ENCODE measurements at places on chromosomes 2 and 18.

DNA sequence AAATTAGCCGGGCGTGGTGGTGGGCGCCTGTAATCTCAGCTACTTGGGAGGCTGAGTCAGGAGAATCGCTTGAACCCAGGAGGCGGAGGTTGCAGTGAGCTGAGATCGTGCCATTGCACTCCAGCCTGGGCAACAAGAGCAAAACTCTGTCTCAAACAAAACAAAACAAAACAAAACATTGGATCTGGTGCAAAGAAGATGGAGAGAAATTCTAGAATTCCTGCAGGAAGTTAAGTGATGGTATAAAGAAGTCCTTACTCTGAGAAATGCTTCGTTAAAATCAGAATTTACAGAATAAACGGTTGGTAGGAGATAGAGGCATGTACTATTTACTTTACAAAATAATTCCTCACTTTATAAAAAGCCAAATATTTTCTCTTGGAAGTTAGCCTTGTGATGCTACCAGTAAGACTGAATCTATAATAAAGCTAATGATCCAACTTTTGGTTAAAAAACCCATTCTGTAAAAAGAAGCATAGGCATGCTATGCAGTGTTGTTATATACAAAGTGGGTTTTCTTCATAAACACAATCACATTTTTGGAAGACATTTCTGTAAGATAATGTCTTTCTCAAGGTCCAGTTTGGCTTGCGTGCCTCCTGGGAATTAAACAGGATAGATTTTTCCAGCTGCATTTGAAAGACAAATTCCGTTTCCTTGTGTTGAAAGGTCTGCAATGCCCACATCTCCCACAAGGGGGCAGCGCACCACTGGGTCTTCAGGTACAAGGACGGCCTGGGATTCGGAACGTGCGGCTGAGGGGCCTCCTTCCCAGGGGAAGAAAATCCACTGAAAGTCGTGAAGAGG is 35.6 kb upstream of the PNO1 start:
- peak; percentile 47 for DNase-seq

DNA sequence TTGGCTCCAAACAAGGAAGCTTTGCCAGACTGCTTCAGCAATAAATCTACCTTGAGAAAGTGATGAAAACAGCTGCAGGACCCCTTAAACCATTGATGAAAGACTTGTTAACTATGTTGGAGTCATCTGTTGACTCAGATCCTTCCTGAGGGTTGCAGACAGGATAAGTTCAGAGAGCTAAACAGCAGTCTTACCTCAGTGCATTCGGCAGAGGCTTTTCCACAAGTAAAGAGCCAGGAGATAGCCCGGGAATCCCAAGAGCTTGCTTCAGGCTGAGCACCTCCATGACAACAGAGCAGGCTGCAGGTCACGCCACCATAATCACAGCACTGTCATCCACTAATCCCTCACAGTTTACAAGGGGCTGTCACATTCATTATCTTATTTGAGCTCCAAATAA is 23.7 kb downstream of the KIAA2012 start:
- DNase-seq: no peak

DNA sequence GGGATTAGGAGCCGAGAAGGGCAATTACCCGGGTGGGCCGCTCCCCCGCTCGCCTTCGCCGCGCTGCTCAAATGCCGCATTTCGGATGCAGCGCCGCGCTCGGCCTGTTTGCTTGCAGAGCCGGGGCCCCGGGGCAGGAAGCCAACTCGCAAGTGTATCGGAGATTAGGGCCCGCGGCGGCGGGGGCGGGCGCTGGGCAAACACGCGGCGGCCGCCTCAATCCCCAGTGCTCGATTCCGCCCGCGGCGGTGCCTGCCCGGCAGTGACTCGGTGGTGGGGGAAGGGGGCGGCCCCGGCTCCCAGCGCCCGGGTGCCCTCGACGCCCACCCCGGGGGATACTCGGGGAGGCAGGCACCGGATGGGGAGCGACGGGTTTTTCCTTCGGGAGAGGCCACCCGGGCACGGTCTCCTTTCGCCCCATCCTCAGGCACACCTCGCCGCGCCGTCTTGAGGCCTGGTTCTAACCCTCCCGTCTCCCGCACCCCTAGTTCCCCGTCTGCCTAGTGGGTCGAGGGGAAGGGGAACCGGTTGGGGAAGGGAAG is 26.6 kb upstream of the NOTO start:
- DNase-seq: peak; percentile 44

GRCh38 chr2:11802782-11803191 is 56.4 kb downstream of the LPIN1 start:
- no peak for DNase-seq

GRCh38 chr2:54601339-54601738 is 122.1 kb upstream of the EML6 start:
- DNase-seq: no peak

DNA sequence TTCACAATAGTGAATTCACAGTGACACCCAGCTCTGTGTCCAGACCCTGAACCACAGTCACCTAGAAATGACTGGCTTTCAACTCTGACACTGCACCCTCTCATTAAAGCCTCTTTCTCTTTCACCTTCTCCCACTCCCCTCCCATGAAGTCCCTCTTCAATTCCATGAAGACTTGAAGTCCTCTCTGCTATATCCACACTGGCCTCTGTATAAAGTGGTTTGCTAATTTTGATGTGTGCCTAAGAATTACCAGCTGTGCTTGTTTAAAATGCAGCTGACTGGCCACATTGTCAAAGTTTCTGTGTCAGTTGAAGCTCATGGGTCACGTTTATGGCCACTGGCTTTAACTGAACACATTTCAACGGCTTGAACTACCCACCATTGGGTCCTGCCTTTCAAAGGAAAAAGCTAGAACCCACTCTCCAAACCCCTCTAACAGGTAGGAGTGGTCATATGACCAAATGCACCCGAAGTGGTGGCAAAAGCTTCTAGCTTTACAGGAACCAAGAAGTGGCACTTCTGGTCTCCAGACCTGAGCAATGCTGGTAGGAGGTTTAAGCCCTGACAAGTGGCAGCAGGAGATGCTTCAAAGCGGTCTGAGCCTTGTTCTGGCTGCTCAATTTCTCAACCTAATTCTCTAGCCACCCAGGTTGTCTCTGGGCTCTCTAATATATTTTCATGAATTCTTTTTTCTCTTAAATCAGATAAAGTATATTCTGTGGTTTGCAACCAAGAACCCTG is 34.2 kb downstream of the B4GALT6 start:
- DNase-seq: no peak

DNA sequence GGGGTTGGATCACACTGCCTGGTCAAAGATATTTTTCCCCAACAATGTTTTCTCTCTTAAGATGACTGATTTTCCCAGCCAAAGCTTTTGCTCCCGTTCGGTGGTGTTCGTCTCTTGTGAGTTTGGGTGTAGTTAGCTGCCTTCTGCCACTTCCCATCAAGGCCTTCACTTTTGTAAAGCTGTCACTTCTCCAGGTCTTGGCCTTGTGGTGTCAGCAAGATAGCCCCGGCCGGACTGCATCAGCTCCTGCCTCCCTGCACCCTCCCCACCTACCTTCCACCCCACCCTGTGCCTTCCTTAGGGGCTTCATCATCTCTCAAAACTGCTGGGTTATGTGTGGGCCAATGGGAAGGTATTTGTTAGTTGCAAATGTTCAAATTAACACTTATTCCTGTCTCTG is 228.9 kb downstream of the BCL11A start:
- DNase-seq: no peak

DNA sequence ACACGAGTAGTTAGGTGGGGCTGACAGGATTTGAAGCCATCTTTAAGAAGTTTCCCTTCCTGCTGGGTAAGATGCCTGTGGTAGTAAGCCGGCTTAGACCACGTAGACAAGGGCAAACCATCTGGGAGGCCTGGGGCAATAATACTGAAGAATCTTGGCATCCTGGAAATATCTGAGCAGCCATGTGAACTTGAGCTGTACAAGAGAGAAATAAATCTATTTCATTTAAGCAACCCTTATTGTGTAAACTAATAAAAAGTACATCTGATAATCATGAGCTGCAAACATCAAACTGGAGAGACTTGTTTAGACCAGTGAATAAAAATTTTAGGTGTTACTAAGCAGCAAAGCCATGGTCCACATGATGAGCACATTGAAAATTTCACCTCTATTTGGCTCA is 11.4 kb upstream of the CETN1 start:
- DNase-seq: no peak

- no peak for DNase-seq
Observed at GRCh38 chr18:74198453-74198852, 50.1 kb downstream of the TIMM21 start.

- DNase-seq: no peak
Observed at GRCh38 chr2:85503851-85504777, 34.9 kb upstream of the MAT2A start.

GRCh38 chr2:54559593-54560145 is 103.5 kb downstream of the SPTBN1 start:
- DNase-seq: no peak

GRCh38 chr2:17850151-17850550 is 28.3 kb upstream of the KCNS3 start:
- no peak for DNase-seq

- DNase-seq: no peak
Observed at GRCh38 chr18:23640052-23640451, 22.7 kb downstream of the ANKRD29 start.

DNA sequence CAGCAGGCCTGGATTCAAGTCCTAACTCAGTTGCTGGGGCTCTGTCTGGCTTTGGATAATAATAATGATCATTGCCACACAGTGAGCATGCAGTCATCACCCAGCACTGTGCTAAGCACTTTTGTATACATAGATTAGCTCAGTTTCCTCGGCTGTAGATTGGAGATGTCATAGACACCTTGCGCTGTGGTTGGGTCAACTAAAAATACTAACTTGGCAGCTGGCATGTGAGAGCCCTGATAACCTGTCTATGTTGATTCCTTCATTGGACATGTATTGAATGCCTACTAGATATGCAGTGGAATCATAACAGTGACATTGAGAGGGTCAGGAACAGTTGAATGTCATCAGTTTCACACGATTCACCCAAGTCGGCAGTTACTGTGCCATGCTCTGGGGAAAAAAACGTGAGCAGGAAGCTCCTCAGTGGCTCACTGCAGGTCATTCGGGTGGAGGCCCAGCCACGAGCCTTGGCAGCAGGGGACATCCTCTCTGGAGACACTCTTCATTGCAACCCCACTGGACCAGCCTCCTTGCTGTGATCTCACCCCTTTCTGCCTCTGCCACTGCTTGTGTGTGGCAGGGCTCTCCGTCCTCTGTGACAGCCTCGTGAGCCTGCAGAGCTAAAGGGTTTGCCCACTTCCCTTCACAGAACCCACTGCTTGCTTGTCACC is 85.3 kb downstream of the NPAS2 start:
- DNase-seq: no peak

GRCh38 chr18:76429262-76430126 is 65.5 kb downstream of the ZNF516 start:
- DNase-seq: no peak

- DNase-seq: no peak
Observed at GRCh38 chr2:98505311-98505808, 60.7 kb downstream of the INPP4A start.

GRCh38 chr2:100887713-100888495 is 68.0 kb downstream of the NPAS2 start:
- DNase-seq: no peak

DNA sequence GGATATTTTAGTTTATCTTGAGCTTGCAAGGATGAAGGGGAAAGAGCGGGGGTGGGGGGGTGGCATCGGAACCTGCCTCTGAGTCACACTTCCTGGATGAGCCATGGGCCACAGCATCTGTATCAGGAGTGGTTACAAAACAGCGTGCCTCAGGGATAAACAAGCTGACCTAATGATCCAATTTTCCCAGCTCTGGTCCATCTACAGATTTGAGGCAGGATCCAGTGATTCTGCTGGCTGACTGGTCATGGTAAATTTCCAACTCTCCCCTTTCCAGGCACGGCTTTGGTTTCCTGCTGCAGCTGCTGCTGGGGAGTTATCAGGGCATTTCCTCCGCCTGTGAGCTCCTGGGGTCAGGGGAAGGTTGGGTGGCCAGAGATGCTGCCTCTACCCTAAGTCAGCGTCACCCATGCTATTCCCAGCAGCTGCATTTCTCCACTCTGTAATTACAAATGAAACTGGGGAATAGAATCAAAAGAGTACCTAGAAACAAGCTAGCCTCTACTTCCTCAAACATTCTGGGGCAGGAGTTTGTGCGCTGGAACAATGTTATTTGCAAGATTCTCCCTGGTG is 4.7 kb upstream of the HPCAL1 start:
- DNase-seq: no peak

DNA sequence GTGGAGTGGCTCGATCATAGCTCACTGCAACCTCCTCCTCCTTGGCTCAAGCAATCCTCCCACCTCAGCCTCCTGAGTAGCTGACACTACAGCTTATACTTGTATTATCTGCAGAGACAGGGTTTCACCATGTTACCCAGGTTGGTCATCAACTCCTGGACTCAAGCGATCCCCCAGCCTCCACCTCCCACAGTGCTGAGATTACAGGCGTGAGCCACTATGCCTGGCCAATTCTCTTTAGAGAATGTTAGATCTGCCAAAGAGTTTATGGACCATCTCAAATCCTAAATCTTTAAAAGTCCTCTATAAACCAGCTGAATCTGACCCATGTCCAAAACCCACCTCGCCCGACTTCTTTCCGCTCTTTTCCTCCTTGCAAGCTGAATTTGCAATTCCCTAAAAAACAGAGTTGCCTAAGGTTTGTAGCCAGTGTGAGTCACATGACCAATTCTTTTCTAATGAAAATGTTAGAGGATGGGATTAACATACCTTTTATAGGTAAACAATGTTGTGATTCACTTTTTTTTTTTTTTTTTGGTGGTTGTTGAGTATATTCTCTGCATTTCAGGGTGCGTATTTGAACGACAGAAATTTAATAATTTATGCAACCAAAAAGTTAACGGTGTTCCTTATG is 2.4 kb upstream of the PMAIP1 start:
- DNase-seq: no peak

GRCh38 chr2:94956797-94957391 is 68.6 kb upstream of the MAL start:
- DNase-seq: no peak

DNA sequence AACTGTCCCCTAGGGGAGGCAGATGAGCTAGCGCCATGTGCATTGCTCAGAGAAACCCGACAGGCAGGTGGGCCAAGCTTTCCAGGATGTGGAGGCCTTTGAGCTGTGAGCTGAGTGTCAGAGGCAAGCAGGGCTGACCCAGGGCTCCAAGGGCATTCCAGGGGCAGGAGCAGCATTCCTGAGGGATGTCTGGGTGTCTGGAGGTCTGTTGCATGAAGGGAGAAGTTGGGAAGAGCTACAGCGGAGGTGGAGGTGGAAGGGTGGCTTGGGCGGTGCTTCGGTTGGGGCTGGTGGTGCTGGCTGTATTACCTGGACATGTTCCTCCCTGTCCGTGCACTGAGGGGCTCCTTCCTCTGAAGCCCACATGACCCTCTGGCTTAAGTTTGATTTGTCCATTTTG is 102.8 kb downstream of the RNF144A start:
- no peak for DNase-seq

DNA sequence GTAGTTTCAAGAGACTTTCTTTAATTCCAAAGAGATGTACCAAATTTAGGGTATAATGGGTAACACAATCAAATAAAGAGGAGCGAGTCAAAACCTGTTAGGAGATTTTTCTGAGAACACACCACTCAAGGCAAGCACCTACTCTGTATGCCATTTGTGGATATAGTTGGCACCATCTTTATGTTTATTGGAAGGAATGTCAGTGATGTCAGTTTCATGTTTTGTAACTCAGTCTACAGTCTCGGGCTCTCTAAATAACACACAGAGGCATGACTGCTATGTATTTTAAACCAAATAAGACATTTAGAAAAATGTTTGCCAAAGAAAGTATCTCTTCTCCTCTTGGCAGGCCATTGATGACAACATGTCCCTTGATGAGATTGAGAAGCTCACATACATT is 59.7 kb downstream of the CPS1 start:
- no peak for DNase-seq
